ENCODE measurements at places on chromosomes 7 and 10.
A peak's percentile ranks its signal among the peaks of the same experiment; 100 is the strongest.

DNA sequence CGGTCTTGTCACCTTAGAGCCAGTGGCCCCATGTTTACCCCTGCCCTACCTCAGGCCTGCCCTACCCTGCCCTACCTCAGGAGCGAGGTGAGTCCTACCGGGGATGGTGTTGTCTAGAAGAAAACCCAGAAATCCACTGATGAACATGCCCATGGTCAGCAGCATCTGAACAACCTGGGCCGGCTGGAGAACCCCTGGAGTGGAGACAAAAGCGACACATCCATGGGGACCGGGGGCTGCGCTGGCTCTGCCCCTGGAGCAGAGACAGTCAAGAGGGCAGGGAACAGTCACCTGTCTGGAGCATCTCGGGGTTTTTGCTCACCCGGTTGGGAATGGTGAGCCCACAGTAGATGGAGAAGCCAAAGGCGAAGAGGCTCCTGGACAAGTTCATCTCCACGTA lies 36.3 kb downstream of the STRA8 start:
- DNase-seq = no peak

GRCh38 chr10:32349968-32350738 lies 3.2 kb upstream of the EPC1 start:
- no peak for DNase-seq

DNA sequence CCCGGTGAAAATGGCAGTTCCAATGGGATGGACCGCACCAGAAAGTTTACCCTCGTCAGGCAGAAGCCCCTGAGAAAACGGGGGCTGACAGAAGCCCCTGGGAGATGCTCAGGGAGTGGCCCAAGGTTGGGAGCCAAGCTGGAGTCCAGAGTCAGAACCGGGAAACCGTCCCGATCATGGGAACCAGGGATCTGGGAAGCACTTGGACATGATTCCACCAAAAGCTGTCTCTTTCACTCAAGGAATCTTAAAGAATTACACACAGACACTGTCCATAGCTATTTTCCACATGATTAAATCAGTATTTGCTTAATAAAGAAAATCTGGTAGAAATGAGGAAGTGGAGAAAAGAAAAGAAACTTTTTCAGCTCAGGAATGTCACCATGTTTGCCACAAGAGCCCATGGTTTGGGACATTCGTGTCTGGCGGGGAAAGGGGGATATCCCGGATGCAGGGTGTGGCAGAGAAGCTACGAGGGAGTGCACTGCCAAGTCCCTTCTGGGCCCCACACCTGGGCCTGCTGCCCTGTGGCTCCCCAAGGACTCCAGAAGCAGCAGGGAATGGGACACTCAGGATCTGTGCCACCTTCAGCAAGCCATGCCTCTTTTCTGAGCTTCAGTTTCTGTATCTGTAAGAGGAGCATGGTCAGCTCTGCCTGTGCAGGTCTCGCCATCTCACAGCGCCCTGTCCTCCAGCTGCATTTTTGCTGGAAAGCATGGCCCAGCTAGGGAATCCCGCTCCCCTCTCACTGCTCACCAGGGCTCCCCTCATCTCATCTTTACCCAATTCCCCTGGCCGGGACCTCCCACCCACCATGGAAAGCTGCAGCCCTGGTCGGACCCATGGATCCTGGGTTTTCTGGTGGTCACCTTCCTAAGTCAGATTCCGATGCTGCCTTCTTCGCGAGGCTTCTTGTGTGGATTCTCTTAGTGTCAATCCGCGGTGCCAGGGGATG lies 225.1 kb upstream of the GRB10 start:
- DNase-seq = no peak

DNA sequence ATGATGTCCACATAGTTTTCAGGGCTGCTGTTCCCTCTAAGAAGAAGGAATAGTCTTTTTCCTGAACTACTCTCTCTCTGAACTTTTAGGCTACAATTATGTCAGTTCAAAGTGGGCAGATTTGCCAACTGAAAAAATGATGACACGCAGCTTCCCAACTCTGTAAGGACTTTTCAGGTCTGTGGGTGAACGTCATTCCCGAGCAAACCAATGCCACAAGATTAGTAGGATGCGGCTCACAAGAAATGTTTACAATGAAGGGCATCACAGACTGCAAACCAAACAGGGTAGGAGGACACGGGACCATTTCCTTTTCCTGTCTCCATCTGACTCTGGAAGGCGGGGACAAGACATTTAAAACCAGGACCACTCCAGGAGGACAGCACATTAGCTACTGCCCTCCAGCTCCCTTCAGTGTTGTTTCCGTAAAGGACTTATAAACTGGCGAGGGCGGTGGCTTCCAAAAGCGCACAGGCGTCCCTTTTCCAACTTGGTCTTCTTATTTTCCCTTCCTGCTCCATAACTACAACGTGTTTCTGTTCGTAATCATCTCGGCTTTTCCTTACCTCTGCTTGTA lies 539 bp upstream of the MKLN1 start:
- peak; percentile 52 for DNase-seq

- no peak for DNase-seq
These were observed 19.3 kb downstream of the MACC1 start for GRCh38 chr7:20197837-20198236.

DNA sequence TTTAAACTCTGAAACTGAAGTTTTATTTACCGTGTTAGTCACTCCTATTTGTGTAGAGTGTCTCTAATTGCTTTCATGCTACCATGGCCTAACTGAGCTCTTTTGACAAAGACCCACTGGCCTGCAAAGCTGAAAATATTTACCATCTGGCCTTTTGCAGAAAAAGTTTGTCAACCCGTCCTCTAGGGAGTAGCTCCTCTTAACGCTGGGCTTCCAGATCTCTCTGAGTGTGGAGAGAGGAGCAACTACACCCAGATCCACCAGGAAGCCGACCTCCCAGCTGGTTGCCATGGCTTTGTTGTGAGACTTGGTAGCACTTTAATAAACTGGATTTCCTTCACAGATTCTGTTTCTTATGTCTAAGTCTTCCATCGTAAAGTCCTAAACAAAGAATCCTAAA lies 4.2 kb upstream of the C10orf71 start:
- no peak for DNase-seq

GRCh38 chr7:40530292-40530691 lies 395.5 kb downstream of the SUGCT start:
- DNase-seq = no peak

DNA sequence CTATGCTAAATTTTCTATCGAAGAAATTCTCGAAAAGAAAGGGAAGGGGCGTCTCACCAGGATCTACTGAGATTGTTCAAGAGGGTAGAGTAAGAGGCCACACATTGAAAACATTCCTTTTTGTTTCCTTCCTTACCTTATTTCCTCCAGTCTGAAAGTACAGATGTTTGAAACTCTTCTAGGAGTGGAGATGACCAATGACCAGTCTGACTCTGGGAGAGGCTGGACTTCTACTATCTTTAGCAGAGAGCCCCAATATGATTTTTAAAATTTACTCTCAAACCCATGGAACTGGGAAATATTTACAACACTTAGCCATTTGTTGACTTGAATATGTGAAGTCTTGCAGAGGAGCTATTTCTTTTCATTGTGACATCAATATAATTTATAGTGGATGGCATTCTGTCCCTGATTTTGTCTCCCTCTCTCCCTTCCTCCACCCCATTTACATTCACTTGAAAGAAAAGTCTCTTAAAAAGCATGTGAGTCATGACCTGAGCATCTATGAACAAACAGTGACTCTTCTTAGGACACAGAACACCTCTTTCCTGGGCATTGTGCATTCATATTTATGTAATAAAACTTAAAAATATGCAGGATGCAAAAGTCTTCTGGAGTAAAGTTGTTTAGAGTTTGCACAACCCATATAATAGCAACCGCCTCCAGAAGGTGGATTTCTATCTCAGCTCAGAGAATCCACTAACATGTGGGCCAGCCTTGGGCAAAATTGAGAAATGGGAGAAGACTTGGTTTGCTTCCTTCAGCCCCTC lies 31.2 kb upstream of the BMPER start:
- DNase-seq = no peak

GRCh38 chr10:119932631-119933030 lies 40.1 kb downstream of the SEC23IP start:
- no peak for DNase-seq

DNA sequence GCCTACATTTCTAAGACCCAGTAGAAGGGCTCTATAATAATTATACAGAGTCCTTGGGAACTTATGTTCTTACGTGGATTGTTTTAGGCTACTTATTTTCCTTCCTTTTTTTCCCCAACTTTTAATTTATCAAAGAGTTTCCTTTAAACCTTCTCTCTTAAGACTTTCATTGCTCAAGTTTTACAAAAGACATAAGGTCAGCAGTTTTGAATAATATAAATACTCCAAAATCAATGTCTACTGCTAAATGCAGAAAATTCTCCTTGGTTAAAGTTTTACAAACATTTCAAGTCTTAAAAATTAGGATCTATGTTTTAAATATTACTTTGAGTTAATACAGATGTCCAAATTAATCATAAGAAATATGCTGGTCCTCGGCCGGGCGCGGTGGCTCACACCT lies 97.0 kb downstream of the LARP4B start:
- no peak for DNase-seq

DNA sequence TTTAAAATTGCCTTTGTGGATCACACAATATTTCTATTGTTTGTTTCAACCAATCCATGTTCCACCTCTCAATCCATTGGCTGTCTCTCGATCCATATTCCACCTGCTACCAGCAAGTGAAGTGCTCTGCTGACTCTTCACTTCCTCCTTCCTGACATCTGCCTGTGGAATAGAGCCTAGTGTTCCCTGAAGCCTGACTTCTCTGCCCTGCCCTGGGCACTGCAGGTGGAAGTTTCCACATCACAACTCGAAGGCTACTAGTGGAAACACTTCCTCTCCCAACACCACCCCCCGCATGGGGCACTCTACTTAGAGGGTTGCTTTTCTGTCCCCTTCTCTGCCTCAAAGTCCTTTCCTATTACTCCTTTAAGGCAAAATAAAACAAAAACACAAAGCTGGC lies 563.8 kb upstream of the IGFBP3 start:
- no peak for DNase-seq

DNA sequence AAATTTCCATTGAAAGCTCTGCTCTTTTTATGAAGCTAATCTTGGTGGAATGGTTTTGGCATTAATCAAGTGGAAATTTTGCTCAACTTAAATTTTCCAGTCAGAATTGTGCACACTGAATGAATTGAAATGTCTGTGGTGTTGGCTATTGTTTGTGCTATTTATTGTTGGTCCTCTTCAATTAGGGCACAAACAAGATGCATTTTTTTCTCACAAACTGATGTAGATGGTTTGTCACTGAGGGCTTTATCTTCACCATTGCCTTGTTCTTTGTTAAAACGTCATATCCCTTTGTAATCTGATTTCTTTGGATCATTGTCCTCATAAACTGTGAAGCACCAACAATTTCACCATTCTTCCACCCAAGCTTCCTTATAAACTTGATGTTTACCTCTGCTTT lies 152.1 kb upstream of the RHOBTB1 start:
- no peak for DNase-seq

DNA sequence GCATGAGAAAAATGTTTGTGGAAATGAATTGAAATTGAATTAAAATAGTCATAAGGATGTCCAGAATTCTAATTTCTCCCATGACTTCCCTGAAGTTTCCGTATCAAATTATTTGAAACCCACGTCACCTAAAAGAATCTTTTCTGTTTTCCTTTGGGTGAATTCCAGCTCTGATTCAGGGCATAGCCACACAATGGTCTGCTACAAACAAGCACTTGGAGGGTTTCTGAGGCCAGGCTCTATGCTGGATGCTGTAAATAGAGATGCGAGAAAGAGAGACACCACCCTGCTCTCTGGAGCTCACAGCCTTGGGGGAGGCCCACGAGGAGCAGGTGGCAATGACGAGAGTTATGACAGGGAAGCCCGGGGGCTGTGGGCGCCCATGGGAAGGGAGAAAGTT lies 33.6 kb downstream of the GHRHR start:
- no peak for DNase-seq

DNA sequence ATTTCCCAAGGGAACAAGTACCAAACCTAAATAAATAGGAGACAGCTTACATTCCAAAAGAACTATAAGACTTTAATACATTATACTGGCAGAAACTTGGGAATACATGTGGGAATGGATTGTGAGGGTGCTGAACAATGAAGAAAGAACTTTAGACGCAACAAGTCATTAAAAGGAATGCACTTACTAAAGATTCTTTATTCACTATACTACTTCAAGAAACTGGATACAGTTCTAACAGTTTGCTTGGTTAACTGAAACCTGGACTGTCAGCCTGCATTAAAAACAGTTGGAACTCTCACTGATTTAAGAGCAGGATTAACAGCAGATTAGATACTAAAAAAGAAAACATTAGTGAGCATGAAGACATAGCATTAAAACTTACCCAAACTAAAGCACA lies 12.0 kb downstream of the CACUL1 start:
- DNase-seq = no peak

DNA sequence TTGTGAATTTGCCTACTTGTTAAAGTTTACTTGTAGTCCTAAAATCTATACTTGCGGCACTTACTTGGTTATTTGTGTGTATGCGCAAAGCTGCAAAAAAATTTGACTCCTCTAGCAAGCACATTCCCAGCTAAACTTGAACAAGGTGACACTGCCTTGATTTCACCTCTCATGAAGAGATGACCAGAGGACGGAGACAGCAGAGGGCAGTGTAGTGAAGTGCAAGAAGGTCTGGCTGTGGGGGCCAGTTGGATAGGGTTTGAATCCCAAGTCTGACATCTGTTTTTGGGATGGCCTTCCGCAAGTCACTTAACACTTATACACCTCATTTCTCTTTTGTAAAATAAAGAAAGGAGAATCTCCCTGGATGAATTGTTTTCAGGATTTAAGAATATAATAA lies 15.7 kb downstream of the SLK start:
- DNase-seq = no peak

- DNase-seq = no peak
These were observed 166.8 kb downstream of the SUGCT start for GRCh38 chr7:40301486-40302068.

GRCh38 chr7:34124765-34125164 lies 219.4 kb downstream of the BMPER start:
- no peak for DNase-seq

DNA sequence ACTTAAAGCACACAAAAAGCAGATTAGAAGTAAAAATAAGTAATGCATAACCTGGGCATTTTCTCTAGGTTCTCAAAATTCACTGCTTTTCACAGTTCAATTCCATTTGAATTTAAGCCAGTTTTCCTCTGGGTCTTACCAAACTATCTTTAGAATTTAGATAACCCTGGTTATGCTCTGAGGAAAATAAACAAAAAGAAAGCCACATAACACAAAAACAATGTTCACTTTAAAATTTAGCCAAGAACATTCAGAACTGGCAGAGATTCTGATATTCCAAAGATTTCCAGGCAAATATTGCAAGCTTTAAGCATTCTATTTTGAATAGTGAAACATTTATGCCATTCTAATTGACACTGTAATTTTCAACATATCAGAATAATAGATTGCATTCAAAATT lies 50.7 kb upstream of the PRKG1 start:
- DNase-seq = no peak

DNA sequence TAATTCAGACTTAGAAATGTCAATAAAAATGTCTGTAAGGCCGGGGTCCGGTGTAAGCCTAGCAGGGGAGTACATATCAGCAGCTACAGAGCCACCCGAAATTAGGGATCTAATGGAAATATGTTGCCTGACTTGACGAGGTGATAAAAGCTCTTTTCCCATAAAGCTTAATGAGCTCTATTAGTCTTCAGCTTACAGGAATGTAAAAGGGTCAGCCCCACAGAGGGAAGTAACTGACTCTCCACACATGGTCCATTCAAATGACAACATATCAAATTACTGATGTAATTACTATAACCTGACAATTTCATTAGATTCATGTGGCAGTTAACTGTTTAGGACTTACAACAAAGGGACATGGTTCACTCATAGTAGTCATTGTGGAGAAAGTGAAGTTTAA lies 62.3 kb downstream of the ATE1 start:
- DNase-seq = peak; percentile 43

GRCh38 chr7:74302745-74303221 lies 13.6 kb downstream of the CLIP2 start:
- DNase-seq = no peak

GRCh38 chr10:47423476-47423875 lies 39.4 kb upstream of the ZNF488 start:
- no peak for DNase-seq
